ENCODE measurements at places on chromosomes 5 and 9.

DNA sequence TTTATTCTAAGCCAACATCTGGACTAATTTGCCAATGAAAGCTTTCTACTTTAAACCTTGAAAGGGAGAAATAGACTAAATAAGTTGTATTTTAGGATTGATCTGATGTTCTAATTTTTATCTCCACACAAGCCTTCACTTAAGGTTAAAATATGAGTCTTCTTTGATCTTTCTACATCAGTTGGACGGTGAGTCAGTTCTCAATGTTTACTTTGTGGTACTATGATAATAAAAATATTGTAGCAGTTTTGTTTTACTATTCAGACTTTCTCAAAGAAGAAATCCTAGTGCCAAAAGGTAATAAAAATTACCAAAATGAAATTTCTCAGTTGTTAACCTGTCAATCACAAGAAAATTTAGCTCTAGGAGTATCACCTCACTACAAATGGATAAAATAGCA is 203.5 kb upstream of the RGMB start:
- DNase-seq: no peak

- no peak for DNase-seq
Observed at GRCh38 chr9:97524424-97524823, 23.0 kb downstream of the TMOD1 start.

GRCh38 chr9:7813030-7813429 is 13.5 kb upstream of the DMAC1 start:
- no peak for DNase-seq

GRCh38 chr9:10032166-10032565 is 580.6 kb downstream of the PTPRD start:
- no peak for DNase-seq

DNA sequence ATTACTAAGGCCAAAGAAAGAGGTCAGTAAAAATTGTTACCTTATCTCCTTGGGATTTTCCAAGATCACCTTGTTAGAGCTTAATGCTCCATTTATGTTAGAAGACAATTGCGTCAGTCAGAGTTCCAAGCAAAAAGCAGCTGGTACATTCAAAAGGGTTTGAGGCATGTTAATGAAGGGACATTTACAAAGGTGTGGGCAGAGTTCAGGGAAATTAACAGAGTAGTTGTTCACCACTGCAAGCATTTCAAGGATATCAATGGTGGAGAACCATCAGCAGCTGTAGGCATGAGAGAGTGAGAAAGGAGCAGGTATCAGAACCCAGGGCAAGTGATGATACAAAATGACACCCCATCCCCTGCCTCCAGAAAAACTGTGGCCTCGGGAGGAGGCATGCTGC is 17.0 kb upstream of the SMARCA2 start:
- DNase-seq: no peak

- DNase-seq: no peak
Observed at GRCh38 chr5:2929779-2930178, 178.3 kb upstream of the IRX2 start.

- DNase-seq: no peak
Observed at GRCh38 chr9:128498911-128499310, 5.6 kb upstream of the GLE1 start.
